ENCODE measurements at places on chromosomes 5 and 9. TPM values are rescaled to one million over a fixed set of nuclear protein-coding genes. Genes with fewer than 3 reads are reported as not detected.
A peak's percentile ranks its signal among the peaks of the same experiment; 100 is the strongest.

- DNase-seq, result no peak
These were observed 46.2 kb downstream of the TLR4 start for GRCh38 chr9:117750401-117750800.

DNA sequence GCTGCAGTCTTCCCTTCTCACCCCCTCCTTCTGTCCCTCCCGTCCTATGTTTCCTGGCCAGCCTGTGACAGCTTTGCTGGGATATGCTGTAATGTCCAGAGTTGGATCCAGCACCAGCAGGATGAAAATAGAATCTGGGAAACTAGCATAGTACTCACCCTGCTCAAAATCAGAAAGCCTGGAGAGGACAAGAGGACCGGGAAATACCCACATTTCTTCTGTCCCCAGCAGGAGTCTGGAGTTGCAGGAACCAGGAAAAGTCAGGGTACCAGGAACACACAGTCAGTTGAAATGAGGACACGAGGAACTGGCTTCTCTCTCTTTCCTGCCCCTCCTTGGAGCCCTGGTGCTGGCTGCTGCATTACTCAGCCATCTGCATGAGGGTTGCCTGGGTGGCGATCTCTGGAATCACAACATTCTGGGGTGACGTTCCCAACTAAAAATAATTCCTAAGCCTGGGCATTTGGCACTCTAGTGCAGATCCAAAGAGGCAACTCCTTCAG lies 59.6 kb upstream of the NFIL3 start:
- DNase-seq, result no peak

DNA sequence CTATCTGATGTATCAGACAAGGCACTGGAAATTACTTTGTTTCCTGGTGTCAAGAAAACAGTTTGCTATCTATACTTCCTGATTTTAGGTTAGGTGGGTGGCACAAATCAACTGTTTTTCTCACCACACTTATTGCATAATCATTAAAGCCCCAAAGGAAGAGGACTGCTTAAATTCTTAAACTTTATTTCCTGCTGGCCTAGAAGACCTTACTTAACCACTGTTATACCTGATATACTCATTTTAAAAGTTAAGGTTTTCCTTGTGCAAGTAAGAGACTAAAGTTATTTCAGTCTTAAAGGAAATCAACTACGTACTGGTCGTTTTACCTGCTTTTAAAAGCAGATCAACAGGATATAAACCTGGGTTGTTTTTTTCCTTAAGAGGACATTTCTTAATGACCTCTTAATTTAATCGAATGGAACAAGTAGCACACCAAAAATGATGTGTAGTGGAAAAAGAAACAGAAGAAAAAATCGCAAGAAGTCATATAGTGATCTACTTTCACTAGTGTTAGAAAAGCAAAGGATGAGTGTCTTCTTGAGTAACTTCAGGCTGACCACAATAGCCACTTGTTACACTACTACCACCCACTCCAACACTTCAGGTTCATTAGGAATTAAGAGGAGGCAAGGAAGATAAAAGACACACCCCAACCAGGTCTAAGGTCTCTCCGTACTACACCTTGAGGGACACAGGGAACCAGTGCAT lies 974 bp downstream of the CLINT1 start:
- peak; percentile 37 for DNase-seq

- DNase-seq, result no peak
These were observed 119.5 kb upstream of the ZNF618 start for GRCh38 chr9:113756476-113757192.

DNA sequence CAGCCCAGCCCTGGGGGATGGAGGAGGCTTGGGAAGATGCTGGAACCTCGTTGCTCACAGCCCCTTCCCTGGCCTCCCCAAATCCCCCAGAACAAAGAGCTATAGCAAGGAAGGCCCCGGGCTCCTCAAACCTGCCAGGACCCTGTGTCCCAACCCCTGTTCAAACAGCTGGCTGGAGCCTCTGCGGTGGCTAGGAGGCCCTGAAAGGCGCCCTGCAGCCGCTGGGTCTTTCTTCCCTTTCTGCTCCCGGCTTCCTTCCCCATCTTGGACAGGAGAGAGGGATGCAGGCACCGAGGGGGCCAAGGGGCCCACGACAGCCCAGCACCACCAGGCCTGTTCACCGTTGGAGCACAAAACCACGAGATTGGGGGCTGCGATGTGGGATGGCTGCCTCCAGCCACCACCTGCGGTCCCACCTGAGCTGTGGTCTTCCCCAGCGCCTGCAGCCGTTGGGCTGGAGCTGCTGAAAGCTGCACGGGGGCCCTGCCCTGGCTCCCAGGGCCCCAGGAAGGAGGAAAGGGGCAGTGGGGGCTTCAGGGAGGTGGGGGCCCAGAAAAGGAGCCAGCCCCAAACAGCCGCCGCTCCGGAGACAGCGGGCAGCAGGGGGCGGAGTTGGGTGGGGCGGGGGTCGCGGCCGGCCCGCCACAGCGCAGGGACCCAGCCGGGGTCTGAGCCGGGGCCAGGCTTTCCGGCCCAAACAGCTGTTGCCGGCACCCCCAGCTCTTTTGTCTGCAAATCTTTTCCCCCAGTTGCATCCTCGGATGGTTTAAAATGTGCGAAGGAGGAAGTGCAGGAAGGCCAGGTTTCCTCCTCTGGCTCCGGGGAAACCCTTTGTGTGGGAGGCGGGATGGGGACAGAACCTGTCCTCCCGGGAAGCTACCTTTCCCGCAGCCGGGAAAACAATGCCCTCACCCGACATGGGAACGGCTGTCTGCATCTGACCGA lies 16.1 kb downstream of the NOTCH1 start:
- no peak for DNase-seq

DNA sequence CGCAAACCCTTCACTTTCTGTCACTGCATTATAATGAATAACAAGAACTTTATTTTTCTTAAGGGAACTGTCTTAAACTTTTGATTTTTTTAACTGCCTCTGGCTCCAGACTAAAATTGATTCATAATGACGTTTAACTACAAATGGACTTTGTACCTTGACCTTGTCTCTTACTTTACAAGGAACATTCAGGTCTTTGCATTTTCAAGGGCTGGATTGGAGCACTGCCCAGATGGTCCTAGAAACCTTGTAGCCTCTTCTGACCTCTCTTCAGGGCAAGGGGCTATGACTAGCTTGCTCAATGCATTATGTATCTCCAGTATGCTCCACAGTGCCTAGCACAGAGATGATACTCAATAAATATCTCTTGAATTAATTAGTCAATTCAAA lies 612.6 kb upstream of the CLINT1 start:
- no peak for DNase-seq

DNA sequence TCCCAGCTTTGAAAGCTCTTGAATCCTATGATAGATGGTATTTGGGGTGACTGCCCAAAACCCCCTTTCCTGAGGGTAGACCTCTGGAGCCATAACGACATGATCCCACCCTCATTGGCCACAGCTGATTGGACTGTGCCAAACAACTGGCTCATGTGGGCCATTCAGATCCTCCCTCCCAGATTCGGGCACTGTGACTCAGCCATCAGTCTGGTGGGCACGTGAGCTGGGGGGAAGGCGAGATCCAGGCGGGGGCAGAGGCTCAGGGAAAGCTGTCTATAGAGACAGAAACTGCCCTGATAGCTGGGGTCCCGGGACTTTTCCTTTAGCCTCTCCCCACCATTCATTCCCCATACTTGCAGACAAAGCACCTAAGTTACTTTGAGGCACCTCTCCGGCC lies 15.1 kb upstream of the NCS1 start:
- no peak for DNase-seq

- DNase-seq, result no peak
These were observed 243.4 kb upstream of the KLF4 start for GRCh38 chr9:107732781-107733522.

- no peak for DNase-seq
These were observed 3.9 kb upstream of the LSM11 start for GRCh38 chr5:157739388-157740228.

DNA sequence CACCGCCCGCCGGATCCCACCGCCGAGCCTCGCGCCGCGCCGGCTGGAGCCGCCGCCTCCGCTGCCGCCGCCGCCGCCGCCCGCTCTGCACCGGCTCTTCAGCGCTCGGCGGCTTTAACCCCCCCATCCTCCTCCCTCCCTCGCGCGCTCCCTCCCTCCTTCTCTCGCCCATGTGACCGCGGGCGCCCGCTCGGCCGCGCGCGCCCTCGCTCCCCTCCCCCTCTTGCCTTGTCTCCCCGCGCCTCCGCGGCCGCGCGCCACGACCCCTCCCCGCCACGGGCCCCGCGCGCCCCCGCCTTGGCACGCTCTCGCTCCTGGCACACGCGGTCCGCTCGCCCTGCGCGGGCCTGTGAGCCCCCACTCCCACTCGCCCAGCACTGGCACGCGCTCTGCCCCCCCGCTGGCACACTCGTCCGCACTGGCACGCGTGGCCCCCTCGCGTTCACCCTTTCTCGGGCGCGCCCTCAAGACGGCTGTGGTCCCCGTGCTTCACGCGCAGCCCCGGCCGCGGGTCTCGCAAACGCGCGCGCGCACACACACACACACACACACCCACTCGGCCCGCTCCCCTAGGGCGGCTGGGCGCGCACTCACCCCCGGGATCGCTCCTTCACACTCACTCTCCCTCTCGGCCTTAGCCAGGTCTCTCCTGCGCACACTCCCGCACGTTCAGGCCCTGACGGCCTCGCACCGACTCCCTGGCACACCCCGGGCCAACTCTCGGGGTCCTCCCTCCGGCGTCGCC lies at the start of gene CNTFR:
Gene CNTFR, minus strand, starts transcription at position 89 of the 745 bp plus-strand sequence. CDS start 20,743 bp downstream, outside the sequence.
- DNase-seq, result no peak

GRCh38 chr5:121913418-121913817 lies 48.4 kb upstream of the SRFBP1 start:
- DNase-seq, result no peak

CCL27 gene
- 1.4 TPM for total RNA-seq

LECT2 gene
- total RNA-seq, result not detected

ERMP1 gene
- total RNA-seq, result 18.1 TPM
